ENCODE measurements at places on chromosomes 2 and 18. TPM values are rescaled to one million over a fixed set of nuclear protein-coding genes. Genes with fewer than 3 reads are reported as not detected.

Gene COBLL1
- not detected for total RNA-seq

DNA sequence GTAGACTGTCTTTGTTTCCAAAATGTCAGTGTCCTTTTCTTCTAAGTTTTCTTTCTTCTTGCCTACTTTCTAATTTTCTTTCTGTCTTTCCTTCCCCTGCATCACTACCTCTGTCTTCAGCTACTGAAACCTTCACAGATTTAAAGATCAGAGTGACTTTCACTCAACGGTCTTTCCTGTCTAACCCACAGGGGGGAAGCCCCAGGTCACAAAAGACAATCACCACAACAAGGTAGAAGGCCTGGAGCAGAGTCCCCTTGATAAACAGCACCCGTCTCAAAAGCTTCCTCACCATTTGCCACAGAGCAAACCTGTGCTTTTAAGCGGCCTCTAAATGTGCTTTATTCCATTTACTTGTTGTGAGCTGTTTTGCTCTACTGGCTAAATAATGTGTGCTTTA, 665.4 kb downstream of the BCL11A start:
- H3K4me3 ChIP-seq = no peak overlapping the region
- H3K36me3 ChIP-seq = no peaks in the 10 kb centered on the region
- H3K4me1 ChIP-seq = peaks cover 27% of the 10 kb centered on the region
- no peak overlapping the region for H3K27ac ChIP-seq

Gene SCYGR4
- total RNA-seq = not detected

- H3K27me3 ChIP-seq = no peaks in the 10 kb centered on the region
- DNase-seq = no peak
- H3K36me3 ChIP-seq = no peaks in the 10 kb centered on the region
- no peak overlapping the region for H3K27ac ChIP-seq
- no peak overlapping the region for H3K4me3 ChIP-seq
Measured at GRCh38 chr18:42274488-42275137, 319.6 kb downstream of the PIK3C3 start.

- peaks cover 2% of the 10 kb centered on the region for H3K36me3 ChIP-seq
- peak; percentile 52 for DNase-seq
- peaks cover 8% of the 10 kb centered on the region for H3K4me1 ChIP-seq
- H3K27ac ChIP-seq = no peak overlapping the region
Measured at GRCh38 chr18:45802814-45803492, 22.5 kb upstream of the SIGLEC15 start.

DNA sequence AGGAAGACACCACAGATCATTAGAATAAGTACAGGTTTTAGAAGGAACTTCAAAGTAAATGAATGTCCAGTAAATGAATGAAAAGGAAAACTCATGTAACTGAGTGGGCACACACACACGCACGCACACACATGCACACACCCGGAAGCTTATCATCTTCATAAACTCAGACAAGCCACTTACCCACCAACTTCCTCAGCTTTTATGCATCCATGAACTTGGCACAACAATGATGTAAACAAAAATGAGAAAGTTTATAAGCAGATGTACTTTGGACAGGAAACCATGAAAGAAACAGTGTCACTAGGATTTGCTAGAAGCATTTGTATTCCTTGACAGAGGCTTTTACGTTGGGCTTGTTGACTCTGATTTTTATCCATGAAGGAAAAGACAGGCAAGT, 23.2 kb downstream of the RNF152 start:
- H3K27ac ChIP-seq = no peak overlapping the region
- H3K36me3 ChIP-seq = no peaks in the 10 kb centered on the region
- H3K4me1 ChIP-seq = no peaks in the 10 kb centered on the region
- no peak for DNase-seq
- H3K27me3 ChIP-seq = no peaks in the 10 kb centered on the region

Gene VIT
- total RNA-seq = not detected

- H3K4me3 ChIP-seq = no peak overlapping the region
- no peak overlapping the region for H3K27ac ChIP-seq
- DNase-seq = no peak
- no peaks in the 10 kb centered on the region for H3K36me3 ChIP-seq
- H3K27me3 ChIP-seq = peaks cover 2% of the 10 kb centered on the region
Measured at GRCh38 chr2:204686406-204686805, 141.1 kb downstream of the PARD3B start.

- no peak for DNase-seq
- no peak overlapping the region for H3K4me3 ChIP-seq
- H3K4me1 ChIP-seq = peaks cover 9% of the 10 kb centered on the region
- H3K36me3 ChIP-seq = peaks cover 28% of the 10 kb centered on the region
Measured at GRCh38 chr2:162004031-162004430, 70.0 kb downstream of the DPP4 start.

Gene CHN1
- total RNA-seq = 6.2 TPM

DNA sequence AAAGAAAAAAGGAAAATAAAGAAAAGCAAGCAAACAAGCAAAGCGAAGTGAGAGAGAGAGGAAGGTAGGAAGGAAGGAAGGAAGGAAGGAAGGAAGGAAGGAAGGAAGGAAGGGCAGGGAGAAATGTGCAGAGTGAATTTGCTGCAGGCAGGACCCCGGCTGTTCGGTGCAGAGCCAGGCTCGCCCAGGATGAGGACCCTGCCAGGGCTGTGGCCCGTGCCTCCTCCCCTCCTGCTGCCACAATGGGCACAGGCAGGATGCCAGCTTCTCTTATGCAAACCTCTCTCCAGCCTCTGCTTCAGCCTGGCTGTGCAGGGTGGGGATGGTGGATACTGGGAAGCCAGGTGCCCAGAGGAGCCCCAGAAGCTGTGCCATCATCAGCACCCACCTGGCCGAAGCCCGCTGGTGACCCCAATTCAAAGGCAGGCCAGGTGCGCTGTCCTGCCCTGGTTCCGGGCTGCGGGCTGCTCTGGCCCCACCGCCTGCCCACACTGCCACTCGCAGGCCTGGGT, 3.2 kb downstream of the GPR17 start:
- no peak overlapping the region for H3K27ac ChIP-seq
- no peak overlapping the region for H3K4me3 ChIP-seq
- DNase-seq = no peak

DNA sequence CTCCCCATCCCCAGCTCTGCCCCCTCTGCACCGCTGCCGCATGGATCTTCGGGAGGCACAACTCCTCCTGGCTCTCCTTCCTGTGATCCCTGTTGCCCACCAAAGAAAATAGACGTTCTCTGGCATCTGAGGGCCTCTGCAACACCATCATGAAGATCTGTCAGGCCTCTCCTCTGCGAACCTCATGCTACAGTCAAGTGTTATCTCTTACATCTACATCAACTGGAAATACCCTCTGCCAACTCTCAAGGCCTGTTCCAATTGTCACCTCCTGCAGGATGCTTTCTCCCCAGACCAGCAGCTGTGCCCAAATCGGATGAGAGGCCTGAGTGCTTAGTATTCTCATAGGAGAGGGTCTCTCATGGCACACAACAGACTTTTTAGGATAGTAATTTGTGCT, 478.4 kb downstream of the BCL11A start:
- H3K4me3 ChIP-seq = no peak overlapping the region
- H3K27ac ChIP-seq = no peak overlapping the region
- no peaks in the 10 kb centered on the region for H3K4me1 ChIP-seq
- H3K27me3 ChIP-seq = no peaks in the 10 kb centered on the region
- DNase-seq = no peak
- no peaks in the 10 kb centered on the region for H3K36me3 ChIP-seq

Gene KLHL14
- total RNA-seq = not detected

Gene TBR1
- not detected for total RNA-seq

- DNase-seq = no peak
- no peak overlapping the region for H3K27ac ChIP-seq
- H3K4me3 ChIP-seq = no peak overlapping the region
- no peaks in the 10 kb centered on the region for H3K4me1 ChIP-seq
- peaks cover 9% of the 10 kb centered on the region for H3K36me3 ChIP-seq
Measured at GRCh38 chr2:44730593-44730992, 210.9 kb upstream of the SIX3 start.

DNA sequence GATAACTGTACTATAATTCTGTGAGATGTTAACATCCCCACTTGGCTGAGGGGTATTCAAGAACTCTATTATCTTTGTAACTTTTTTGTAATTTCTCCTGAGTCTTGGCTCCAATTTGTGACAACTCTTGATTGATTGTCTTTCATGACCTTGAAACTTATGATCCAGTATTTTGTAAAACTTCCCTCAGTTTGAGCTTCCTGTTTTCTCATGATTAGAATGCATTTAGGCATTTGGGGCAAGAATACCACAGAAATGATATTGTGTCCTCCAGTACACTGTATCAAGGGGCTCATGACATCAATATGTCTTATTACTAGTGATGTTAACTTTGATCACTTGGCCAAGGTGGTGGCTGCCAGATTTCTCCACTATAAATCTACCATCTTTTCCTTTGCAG, 37.4 kb downstream of the PNO1 start:
- peaks cover 54% of the 10 kb centered on the region for H3K4me1 ChIP-seq
- peaks cover 2% of the 10 kb centered on the region for H3K36me3 ChIP-seq
- no peak overlapping the region for H3K4me3 ChIP-seq
- DNase-seq = no peak
- no peaks in the 10 kb centered on the region for H3K27me3 ChIP-seq
- H3K27ac ChIP-seq = no peak overlapping the region

DNA sequence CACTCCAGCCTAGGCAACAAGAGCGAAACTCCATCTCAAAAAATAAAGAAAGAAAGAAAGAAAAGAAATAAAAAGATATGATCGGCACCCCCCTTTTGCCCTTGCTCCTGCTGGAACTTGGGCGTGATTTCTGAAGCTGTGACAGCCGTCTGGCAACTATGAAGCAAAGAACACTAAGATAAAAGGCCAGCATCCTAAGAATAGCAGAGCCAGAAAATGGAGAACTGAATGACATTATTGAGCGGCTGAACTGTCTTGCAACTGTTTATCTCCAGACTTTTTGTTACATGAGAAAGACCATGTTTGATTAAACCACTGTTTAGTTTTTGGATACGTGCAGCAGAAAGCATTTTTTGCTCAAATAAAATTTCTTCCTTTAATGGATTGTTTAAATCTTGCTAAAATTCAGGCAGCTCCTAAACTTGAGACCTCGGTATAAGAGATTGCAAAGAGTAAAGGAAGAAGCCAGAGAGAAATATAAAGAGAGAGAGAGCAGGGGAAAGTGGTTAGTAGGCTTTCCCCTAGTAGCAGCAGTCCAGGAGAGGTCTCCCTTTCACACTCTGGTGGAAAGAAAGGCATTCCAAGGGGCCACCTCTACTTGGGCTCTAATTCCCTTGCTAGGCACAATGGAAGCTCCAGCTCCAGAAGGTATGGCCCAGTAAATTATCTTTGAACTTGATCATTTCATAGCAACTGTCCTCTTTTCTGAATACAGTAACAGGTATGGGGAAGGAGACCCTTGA, 8.2 kb upstream of the MBD2 start:
- H3K36me3 ChIP-seq = no peaks in the 10 kb centered on the region
- H3K27ac ChIP-seq = no peak overlapping the region
- no peaks in the 10 kb centered on the region for H3K27me3 ChIP-seq
- no peak for DNase-seq
- peaks cover 9% of the 10 kb centered on the region for H3K4me1 ChIP-seq

DNA sequence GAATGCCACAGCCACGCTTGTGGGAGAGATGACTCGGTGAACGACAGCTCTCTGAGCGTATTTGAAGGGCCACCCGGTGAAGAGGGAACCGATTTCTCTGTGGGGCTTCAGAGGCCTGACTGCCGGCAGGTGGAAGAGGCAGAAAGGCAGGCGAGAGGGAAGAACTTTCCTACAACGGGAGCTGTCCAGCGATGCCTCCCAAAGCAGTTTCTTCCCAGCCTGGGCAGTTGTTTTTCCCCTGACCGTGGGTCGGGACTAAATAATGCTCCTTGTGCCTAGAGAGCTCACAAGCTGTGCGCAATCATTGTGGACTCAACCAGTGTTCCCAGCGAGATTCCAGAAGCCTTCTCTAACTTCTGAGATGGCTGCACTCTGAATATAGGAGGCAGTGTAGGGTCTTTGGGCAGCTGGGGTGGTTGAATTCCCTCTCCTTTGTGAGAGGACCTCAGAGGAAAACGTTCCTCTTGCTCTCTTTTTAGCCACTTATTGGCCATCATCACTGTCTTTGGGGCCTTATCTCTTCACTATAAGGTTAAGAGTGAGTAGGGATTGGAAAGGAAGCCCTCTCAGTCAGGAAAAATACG, 710 bp downstream of the SEC11C start:
- no peak for DNase-seq
- H3K36me3 ChIP-seq = no peaks in the 10 kb centered on the region
- H3K4me1 ChIP-seq = peaks cover 44% of the 10 kb centered on the region
- peak overlapping the region; percentile 94 for H3K4me3 ChIP-seq

Gene TRIM43
- not detected for total RNA-seq

- H3K36me3 ChIP-seq = peaks cover 3% of the 10 kb centered on the region
- H3K4me3 ChIP-seq = peak overlapping the region; percentile 77
- peaks cover 30% of the 10 kb centered on the region for H3K27me3 ChIP-seq
Measured at GRCh38 chr2:207768866-207769596, 675 bp downstream of the FZD5 start.

GRCh38 chr2:84940088-84940470, 30.9 kb upstream of the KCMF1 start:
- peaks cover 71% of the 10 kb centered on the region for H3K4me1 ChIP-seq
- peaks cover 1% of the 10 kb centered on the region for H3K36me3 ChIP-seq
- peak; percentile 30 for DNase-seq

Gene DES
- total RNA-seq = not detected

GRCh38 chr2:62306751-62307468, 111.0 kb downstream of the B3GNT2 start:
- peak; percentile 73 for DNase-seq
- H3K4me3 ChIP-seq = peak overlapping the region; percentile 22
- H3K27ac ChIP-seq = peak overlapping the region; percentile 72
- H3K4me1 ChIP-seq = peaks cover 75% of the 10 kb centered on the region
- H3K27me3 ChIP-seq = no peaks in the 10 kb centered on the region
- no peaks in the 10 kb centered on the region for H3K36me3 ChIP-seq

DNA sequence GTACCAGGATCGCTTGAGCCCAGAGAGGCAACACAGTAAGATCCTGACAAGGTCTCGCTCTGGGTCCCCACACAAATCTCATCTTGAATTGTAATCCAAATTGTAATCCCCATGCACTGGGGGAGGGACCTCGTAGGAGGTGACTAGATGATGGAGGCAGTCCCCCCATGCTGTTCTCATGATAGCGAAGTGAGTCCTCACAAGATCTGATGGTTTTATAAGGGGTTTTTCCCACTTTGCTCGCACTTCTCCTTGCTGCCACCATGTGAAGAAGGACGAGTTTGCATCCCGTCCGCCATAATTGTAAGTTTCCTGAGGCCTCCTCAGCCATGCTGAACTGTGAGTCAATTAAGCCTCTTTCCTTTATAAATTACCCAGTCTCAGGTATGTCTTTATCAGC, 46.0 kb upstream of the SERTAD2 start:
- no peaks in the 10 kb centered on the region for H3K27me3 ChIP-seq
- DNase-seq = peak; percentile 64
- H3K36me3 ChIP-seq = no peaks in the 10 kb centered on the region
- H3K27ac ChIP-seq = peak overlapping the region; percentile 80
- H3K4me3 ChIP-seq = peak overlapping the region; percentile 12
- peaks cover 46% of the 10 kb centered on the region for H3K4me1 ChIP-seq

- no peak for DNase-seq
- peaks cover 3% of the 10 kb centered on the region for H3K36me3 ChIP-seq
- H3K4me3 ChIP-seq = no peak overlapping the region
- no peak overlapping the region for H3K27ac ChIP-seq
Measured at GRCh38 chr2:55296393-55296792, 27.4 kb upstream of the MTIF2 start.

Gene OTOF
- total RNA-seq = 1.9 TPM
